Stimulated activated CD8-positive, alpha-beta memory T cell treated with anti-CD3 and anti-CD28 coated beads, Interleukin-4, amount 100 ng/mL, for 1 hour (primary cell): ENCODE measurements at places on chromosomes 7 and 10.
A peak's percentile ranks its signal among the peaks of the same experiment; 100 is the strongest.

DNA sequence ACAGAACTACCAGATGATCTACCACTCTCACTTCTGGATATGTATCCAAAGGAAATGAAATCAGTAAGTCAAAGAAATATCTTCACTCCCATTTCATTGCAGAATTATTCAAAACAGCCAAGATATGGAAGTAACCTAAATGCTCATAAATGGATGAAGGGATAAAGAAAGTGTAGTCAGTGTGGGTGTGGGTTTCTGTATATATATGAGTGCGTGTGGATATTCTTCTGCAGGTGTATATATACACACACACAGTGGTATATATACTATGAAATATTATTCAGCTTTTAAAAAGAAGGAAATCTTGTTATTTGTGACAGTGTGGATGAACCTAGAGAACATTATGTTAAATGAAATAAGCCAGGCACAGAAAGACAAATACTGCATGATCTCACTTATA lies 48.7 kb downstream of the IMMP2L start:
- DNase-seq: no peak

GRCh38 chr7:44381494-44382220 lies 56.3 kb upstream of the CAMK2B start:
- DNase-seq: no peak

GRCh38 chr7:7207876-7208275 lies 25.5 kb downstream of the C1GALT1 start:
- no peak for DNase-seq

- DNase-seq: no peak
These were observed 57.3 kb upstream of the OSBPL3 start for GRCh38 chr7:25037325-25037724.

DNA sequence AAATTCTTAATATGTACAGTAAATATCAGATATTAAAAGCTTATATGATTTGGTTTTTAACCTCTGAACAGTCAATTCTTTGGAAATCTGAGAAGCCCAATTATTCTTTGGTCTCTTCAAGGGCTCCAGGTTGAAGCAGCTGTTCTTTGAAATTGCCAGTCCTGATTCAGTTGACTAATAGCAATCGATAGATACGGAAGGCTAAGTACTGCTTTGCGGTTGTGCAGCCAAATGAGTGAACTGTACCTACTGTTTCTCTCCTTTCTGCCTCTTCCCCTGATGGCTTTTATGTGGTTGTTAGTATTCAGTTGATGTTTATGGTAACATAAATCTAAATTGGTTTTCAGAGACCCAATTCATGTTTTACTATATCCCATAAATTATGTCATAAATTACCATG lies 103.1 kb upstream of the RPA3 start:
- no peak for DNase-seq

- DNase-seq: peak; percentile 17
These were observed 66.4 kb downstream of the EXOC6 start for GRCh38 chr10:92914478-92915325.

GRCh38 chr10:58618158-58618676 lies 105.5 kb downstream of the BICC1 start:
- no peak for DNase-seq

DNA sequence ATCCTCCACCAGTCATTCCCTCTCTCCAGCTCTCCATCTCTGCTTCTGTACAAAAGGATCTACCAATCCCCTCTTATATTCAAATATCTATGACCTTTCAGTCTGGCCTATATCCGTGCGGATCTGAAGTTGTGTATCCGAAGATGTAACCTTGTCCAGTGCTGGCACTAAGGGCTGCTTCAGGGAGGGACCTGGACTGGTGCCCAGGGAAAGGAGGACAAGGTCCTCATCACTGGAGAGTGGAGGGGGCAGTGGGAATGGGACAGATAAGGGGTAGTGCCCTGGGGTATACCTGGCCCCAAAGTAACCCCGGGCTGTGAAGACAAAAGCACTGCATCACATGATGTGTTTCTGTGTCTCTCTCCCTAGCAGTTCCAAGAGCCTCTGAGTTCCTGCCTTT lies 1.8 kb downstream of the TMEM225B start:
- no peak for DNase-seq

DNA sequence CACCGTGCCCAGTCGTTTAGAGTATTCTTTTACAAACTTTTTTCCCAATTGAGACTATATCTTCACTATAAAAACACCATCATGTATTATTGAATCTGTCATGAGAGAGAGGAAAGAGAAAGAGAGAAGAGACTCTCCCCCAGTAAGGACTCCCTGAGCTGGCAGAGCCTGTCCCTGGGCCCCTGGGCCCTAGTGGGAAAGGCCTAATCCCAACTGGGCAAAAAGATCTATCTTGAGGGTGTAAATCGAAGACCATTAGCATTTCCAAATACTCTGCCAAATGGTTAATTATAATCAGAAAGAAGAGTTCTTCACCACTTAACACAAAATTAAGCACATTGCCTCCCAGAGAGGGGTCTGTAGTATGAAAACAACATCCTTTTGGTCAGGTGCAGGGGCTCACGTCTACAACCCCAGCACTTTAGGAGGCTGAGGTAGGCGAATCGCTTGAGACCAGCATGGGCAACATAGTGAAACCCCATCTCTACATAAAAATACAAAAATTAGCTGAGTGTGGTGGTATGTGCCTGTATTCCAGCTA lies 108.2 kb downstream of the SKIDA1 start:
- DNase-seq: no peak

GRCh38 chr10:92972886-92973285 lies 87.7 kb upstream of the CYP26C1 start:
- DNase-seq: no peak

GRCh38 chr7:3995187-3995586 lies 686.9 kb upstream of the FOXK1 start:
- DNase-seq: no peak

DNA sequence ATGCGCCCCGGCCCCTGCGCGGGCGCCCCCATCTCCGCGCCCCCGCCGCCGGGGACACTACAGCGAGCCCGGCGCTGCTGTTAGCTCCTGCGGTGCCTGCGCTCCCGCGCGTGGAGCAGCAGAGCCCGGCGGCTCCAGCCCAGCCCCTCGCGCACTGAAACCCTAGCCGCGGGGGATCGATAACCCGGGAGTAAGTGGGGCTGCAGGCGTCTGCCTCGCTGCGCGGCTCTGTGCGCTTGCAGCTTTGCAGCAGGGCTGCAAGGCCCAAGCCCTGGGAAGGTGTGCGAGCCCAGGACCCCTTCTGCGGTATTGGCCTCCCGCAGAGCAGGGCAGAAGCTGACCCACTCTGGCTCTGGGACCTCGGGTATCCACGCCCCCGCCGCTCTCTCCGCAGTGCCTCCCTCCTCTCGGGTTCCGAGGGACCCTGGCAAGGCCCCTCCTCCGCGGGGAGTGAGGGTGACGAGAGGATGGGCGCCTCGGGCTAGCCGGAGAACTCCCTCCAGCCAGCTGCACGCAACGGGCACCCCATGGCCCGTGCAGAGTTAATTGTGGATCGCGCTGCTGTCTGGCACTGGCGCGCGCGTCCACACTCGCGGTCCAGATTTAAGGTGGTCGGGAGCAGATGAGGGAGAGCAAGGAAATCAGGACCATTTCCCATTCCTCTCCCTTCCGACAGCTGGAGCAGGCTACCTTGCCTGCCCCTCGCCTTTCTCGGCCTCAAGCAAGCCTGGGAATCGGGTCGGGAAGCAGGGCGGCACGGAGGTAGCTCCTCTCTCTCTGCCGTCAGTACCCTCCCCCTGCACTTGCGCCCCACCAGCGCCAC lies 2.1 kb downstream of the SHH start:
- no peak for DNase-seq

GRCh38 chr10:72525277-72525676 lies 100.6 kb downstream of the MICU1 start:
- DNase-seq: no peak

DNA sequence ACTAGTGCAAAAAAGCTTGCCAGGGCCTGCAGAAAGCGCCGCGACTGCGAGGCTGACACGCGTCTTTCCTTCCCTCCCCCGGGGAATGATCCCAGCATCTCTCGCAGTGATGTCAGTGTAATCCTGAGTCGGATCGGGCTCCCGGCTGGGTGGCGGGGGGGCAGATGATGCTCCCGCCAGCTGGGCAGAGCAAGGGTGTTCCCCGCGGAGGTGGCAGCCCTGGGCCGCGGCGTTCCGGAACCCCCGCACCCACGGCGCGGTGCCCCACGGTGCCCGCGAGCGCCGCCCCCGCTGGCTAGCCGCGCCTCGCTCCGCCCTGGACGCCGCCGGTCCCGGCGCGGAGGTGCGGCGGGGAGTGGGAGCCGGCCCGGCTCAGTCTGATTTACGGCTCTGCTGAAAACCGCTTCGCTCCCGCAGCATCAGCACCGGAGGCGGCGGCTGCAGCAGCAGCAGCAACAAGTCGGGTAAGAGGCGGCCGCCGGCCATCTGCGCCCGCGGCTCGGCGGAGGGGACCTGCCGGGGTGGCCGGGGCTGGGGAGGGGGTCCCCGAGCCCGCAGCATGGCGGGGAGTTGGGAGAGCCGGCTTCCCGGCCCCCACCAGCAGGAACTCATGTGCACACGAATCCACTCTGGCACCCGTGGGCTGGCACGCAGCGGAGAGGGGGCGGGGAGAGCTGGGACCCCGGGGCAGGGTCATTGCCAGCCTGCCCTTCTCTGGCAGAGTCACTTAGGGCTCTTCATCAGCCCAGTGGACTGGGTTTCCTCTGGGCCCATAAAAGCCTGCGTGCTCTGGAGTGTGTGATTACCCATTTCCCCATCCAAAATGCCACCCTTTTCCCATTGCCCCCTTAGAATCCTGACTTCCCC lies at the start of gene ZNF365:
ZNF365 (plus strand) TSS at position 375 of the 867 bp plus-strand sequence. CDS start 1,825 bp downstream, outside the sequence.
- no peak for DNase-seq

DNA sequence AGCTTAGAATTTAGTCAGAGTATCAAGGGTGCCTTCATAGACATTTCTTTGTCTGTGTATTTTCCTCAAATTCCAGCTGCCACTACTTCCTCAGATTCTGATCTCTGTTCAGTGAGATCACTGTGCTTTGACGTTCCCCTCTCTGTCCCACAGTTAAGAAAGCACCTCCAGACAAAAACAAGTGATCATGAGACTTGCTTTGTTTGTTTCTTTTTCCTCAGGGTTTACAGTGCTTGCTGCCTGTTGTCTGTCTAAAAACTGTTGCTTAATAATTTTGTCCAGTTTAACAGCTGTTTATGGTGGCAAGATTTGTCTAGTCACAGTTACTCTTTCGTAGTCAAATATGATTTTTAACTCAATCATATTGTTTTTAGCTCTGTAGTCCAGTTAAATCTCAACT lies 29.1 kb downstream of the TRUB1 start:
- DNase-seq: no peak

GRCh38 chr7:8536431-8536830 lies 103.0 kb downstream of the NXPH1 start:
- DNase-seq: no peak

GRCh38 chr7:72403458-72404076 lies 8.6 kb downstream of the CALN1 start:
- DNase-seq: no peak

DNA sequence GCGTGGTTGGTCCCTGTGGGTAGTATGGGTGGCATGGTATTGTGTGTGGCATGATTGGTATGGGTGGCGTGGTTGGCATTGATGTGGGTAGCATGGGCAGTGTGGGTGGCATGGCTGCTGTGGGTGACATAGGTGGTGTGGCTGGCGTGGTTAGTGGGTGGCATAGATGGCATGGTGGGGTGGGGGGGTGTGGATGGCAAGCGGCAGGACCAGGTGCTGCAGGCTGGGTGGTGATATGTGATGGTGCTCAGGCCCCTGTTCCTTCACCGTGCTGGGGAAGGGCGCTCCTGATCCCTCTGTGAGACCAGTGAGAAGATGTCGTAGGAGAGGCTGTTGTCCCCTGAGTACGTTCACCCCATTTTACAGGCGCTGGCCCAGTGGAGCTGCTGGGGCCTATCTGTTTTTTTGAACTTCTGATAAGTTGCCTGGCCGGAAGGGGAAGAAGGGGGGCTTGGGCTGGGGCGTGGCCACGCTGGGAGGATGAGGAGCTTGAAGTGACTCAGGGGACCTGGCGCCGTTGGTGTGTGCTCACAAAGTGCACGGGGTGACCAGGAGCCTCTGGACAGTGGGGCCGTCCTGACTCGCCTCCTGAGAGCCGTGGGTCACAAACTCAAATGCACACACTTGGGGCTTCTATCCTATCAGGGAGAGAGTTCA lies 17.5 kb downstream of the INPP5A start:
- DNase-seq: peak; percentile 34

- DNase-seq: no peak
These were observed 21.4 kb upstream of the RSBN1L start for GRCh38 chr7:77674878-77675277.

DNA sequence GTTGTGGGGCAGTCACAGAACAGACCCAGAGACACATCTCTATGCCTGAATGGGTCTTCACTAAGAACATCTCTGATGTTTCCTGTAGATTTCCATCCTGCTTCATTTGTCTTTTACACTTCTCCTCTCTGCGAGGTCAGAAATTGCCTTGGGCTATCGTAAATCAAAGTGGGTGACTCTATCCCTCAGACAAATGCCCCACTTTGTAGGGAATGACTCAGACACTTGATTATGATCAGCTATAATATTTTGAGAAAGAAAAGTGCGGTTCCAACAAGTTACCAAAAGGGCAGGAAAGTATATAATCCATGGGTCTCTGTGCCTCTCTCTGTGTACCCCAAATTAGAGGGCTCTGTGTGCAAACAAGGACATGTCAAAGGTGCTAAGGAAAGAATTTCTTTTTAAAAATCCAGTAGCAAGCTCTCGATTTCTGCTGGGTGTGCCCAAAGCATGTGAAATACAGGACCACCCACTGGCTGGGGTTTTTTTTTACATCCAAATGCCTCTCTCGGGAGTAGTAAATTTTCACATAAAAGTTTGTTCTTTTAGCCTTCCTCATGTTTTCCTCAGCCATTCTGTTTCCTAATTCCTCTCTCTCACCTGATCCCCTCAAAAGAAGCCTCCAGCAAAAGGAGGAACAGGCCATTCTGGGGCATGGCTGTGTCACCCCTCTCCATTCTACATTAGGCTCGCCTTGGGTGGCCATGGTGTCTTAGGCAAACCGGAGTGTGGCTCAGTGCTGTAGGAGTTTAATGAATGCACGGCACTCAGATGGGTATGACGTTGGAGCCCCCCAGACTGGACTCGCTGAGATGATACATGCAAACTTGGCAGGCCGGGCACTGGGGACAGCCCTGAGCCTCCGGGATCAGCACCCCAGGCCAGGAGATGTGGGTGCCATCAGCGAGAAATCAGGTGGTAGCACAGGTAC lies 6.3 kb upstream of the OPN4 start:
- DNase-seq: no peak

- no peak for DNase-seq
These were observed 20.0 kb downstream of the CAMK2G start for GRCh38 chr10:73854310-73854709.

- DNase-seq: no peak
These were observed 248.3 kb upstream of the SLC26A5 start for GRCh38 chr7:103694304-103694703.

DNA sequence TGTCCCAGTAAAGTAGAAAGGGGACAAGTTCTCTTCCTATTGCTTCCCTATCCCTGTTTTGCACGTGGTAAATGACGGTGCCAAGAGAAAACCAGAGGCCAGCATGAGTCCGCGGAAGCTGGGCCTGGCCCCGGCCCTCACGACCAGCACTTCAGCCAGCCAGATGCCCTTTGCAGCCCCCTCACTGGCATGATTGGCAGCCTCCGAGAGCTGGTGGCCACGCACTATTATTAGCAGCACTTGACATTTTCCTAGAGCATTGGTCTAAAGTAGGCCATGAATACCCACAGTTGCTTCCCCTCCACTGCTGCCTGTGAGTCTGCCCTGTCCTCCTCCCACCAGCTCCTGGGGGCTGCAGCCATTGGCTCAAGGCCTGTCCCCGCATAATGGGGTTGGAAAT lies 369.1 kb downstream of the PLXNA4 start:
- no peak for DNase-seq
